ENCODE measurements at places on chromosomes 1 and 21. TPM values are rescaled to one million over a fixed set of nuclear protein-coding genes. Genes with fewer than 3 reads are reported as not detected.

The MLLT11 gene
- total RNA-seq, result 2.1 TPM

The FAM167B gene
- total RNA-seq, result 1.6 TPM

The TDRD5 gene
- total RNA-seq, result under 0.01 TPM

The TCHH gene
- not detected for total RNA-seq

The FCRL6 gene
- total RNA-seq, result not detected
